DMS79 (cell line): ENCODE measurements at places on chromosomes 1 and 21.
A peak's percentile ranks its signal among the peaks of the same experiment; 100 is the strongest.

DNA sequence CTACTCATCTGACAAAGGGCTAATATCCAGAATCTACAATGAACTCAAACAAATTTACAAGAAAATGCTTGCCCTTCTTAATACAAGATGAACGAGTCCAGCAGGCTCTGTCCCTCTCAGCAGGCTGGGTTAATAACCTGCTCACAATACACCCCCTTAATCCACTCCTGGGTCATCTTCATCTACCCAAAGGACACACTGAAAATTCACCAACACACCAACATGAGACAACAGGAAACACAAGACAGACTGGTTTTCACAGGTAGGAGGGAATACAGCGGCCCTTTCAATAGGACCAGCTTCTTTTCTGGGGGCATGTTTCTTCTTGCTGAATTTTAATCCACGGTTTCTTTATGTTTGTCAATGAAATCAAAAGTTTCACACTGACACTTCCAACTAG lies 44.6 kb downstream of the SUSD4 start:
- DNase-seq: no peak

DNA sequence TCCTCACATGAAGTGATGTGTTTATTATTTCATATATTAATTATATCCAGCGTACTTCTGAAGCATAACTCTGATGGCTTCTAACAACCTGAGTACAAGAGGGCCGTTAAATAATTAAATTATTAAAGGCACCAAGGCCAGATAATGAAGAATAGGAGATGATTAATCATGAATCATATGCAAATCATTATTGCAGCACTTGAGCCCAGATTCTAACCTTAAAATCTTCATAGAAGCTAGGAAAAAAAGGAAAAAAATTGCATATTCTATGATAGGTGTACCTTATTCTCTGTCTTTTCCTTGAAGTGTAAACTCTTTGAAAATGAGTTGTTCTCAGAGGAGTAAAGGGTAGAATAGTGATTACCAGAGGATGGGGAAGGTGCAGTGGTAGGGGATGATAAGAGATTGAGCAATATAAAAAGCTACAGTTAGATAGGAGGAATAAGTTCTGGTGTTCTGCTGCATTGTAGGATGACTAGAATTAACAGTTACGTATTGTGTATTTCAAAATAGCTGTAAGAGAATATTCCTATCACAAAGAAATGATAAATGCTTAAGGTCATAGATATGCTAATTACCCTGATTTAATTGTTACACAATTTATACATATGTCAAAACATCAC lies 51.1 kb downstream of the SWT1 start:
- DNase-seq: no peak

GRCh38 chr1:26616881-26617280 lies 78.9 kb upstream of the ARID1A start:
- DNase-seq: no peak

DNA sequence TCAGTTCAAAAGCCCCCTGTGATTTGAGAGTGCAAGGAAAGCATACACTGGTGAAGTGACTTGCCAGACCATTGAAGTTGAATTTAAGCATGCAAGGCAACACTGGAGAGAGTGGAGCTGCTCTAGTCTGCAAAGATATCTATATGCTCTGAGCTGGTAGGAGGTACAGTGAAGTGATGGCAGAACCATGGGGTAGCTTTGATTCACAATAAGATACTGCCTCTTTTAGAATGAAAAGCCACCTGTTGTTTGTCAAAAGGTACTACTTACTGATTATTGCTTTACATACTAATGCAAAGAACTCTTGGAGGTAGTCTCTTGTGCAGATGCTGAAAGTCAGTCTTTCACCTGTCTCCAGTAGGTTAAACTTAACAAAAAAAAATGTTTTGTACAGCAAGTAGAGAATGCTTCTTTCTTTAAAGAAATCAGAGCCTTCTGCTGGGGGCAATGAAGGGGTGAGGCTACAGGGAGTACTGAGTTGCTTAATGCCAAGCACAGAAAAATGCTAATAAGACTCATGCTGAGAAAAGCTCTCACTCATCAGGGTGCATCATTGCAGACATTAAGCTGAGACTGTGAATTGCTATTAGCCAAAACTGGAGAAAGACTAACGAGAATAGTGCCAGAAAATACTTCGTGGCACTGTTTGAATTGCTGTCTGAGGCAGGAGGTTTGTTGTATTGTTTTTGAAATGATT lies 1150.5 kb upstream of the TMPRSS15 start:
- peak; percentile 71 for DNase-seq

- DNase-seq: peak; percentile 93
Observed at GRCh38 chr1:46767649-46768282, 31.1 kb upstream of the CYP4B1 start.

- no peak for DNase-seq
Observed at GRCh38 chr1:29744684-29745490, 508.6 kb downstream of the PTPRU start.

GRCh38 chr1:204217648-204218000 lies 3.8 kb upstream of the GOLT1A start:
- DNase-seq: no peak

- DNase-seq: peak; percentile 67
Observed at GRCh38 chr1:7641587-7642417, 129.3 kb upstream of the VAMP3 start.

DNA sequence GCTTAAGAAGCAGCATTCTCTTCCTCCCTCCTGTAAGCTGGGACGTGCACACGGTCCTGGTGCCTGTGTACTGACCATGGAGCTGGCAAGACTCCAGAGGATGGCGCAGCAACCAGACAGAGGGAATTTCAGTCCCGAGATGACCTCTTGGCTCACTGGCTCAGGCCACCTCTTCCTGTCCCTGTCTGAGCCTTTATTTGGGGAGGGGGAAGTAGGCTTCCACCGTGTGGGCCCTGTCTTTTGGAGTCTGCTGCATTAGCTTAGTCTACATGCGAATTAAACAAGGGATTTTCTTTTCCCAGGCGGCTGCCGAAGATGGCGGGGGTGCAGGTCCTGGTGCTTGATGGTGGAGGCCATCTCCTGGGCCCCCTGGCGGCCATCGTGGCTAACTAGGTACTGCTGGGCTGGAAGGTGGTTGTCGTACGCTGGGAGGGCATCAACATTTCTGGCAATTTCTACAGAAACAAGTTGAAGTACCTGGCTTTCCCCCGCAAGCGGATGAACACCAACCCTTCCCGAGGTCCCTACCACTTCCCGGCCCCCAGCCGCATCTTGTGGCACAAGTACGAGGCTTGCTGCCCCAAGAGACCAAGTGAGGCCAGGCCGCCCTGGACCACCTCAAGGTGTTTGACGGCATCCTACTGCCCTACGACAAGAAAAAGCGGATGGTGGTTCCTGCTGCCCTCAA lies 10.2 kb downstream of the IL24 start:
- no peak for DNase-seq

- no peak for DNase-seq
Observed at GRCh38 chr1:61753998-61754508, 11.8 kb downstream of the PATJ start.

- DNase-seq: no peak
Observed at GRCh38 chr1:88210103-88210787, 473.8 kb upstream of the PKN2 start.

- no peak for DNase-seq
Observed at GRCh38 chr1:62589321-62589720, 8.0 kb upstream of the ANGPTL3 start.

GRCh38 chr1:83515578-83516154 lies 483.3 kb downstream of the TTLL7 start:
- DNase-seq: no peak

GRCh38 chr21:42146821-42147220 lies 72.1 kb upstream of the ABCG1 start:
- DNase-seq: no peak

DNA sequence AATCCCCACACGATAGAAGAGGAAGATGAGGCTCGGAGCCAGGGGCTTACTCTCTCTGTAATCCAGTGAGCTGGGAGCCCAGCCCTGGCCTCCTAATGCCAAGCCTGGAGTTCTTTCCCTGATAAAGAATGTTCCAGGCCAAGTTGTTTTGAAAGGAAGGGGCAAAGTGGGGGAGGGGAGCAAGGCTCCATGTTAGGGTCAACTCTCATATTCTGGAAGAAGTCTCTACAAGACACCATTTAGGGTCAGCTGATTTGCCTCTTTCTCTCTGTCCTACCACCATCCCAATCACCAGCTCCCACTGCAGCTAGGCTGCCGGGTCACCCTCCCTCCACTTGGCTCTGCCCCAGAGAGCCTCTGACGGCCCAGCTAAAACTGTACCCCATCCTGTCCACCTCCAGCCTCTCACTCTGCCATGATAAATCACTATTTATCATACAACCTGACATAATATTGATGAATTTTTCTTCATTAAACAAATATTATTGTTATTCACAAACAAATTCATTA lies 95.0 kb downstream of the GLIS1 start:
- DNase-seq: no peak

- no peak for DNase-seq
Observed at GRCh38 chr1:3021801-3022401, 634 bp downstream of the ACTRT2 start.

GRCh38 chr1:171802207-171802606 lies 20.7 kb downstream of the METTL13 start:
- no peak for DNase-seq

- no peak for DNase-seq
Observed at GRCh38 chr1:67465375-67465774, 35.2 kb upstream of the SERBP1 start.

GRCh38 chr1:160963521-160963920 lies 8.9 kb upstream of the ITLN2 start:
- DNase-seq: no peak

GRCh38 chr1:161128591-161129420 lies 3.7 kb downstream of the DEDD start:
- no peak for DNase-seq

DNA sequence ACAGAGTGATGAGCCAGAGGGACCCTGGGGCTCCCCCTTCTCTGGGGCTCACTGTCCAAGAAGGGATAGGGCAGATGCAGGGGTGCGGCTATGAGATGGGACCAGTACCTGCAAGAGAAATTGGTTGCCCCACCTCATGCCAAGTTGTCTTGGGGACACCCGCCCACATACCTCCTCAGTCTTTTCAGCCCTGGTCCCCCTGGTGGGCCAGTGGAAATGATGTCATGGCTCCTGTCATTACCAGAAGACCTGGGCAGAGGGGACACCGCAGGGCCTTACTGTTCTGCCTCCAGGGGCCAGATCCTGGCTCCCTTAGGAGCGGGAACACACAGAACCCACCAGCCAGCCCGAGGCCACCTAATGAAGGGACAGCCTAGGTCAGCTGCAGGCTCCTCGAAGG lies 63.2 kb downstream of the CDK18 start:
- DNase-seq: no peak

DNA sequence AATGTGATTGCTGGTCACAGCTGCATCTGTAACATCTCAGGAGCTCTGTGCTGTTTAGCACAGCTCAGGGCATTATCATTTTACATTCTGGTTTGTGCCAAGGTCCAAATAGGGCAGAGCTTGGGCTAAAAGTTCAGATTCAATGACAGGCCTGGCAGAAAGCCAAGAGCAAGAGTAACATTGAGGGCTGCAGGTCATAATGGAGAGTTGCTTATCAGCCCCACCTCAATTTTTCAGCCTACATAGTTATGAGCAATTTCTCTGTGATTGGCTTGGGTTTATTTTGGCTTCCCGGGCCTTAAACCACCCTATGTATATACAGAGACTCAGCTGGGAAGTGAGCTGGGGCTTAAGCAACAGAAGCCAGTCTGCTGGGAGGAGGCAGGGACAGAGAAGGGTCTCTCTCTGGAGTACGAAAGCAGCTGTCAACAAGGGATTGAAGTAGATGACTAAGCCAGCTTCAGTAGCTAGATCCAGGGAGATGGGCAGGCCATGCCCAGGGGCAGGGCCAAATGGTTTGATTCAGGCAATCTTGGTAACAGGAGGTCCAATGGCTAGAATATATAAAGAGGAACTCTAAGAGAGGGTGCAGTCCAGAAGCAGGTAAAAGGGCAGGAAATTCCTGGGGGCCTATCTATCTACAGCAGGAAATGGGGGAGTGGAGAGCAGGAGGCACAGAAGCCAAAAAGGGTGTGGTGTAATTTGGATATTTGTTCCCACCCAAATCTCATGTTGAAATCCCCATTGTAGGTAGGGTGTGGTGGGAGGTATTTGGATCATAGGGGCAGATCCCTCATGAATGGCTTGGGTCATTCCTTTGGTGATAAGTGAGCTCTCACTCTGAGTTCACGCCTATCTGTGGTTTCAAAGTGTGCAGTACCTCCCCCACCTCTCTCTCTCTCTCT lies 49.0 kb downstream of the BRINP2 start:
- no peak for DNase-seq

- no peak for DNase-seq
Observed at GRCh38 chr1:234217316-234217840, 155.9 kb upstream of the COA6 start.

DNA sequence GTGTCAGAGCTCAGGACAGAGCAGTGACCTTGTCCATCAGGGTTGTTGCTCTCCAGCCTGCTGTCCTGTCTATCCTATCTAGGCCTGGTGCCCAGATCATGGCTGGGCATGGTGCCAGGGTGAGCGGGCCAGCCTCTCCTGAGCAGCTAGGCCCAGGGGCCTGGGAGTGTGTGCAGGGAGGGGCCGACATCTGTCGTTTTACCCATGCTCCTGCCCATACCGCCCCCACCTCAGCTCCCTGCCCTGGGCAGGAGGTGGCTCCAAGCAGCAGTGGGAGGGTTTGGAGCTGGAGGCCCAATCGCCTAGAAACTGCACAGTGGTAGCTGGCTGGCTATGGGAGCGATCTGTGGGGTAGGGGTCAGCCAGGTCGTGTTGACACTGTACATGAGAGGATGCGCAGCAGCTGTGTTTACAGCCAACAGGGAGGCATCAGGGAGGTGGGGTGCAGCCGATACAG lies 6.5 kb downstream of the INSRR start:
- peak; percentile 81 for DNase-seq

GRCh38 chr1:185966471-185966870 lies 232.3 kb downstream of the HMCN1 start:
- no peak for DNase-seq

- DNase-seq: no peak
Observed at GRCh38 chr1:209353053-209353452, 230.5 kb upstream of the CAMK1G start.

- peak; percentile 25 for DNase-seq
Observed at GRCh38 chr1:32818804-32819541, 1.5 kb downstream of the S100PBP start.

GRCh38 chr21:45049714-45050344 lies 24.6 kb upstream of the ADARB1 start:
- peak; percentile 6 for DNase-seq

GRCh38 chr1:198929961-198930599 lies 291.2 kb downstream of the PTPRC start:
- DNase-seq: no peak

GRCh38 chr1:113678159-113678469 lies 81.2 kb downstream of the PHTF1 start:
- no peak for DNase-seq

DNA sequence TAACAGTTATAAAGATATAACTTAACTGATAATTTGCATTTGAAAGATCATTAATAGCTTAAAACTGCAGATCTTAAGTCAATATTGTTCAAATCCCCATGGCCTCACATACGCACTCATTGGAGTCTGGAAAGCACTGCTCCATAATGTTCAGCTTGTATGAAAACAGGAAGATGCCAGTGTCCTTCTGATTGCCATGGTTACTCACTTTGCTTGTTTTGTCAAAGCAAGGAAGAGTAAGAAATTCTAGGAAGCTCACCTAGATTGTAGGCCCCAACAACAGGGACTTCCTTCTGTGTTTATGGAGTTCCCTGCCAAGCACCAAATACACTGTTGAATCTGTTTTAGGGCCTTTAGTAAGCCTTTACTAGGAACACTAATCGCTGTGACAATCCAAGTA lies 10.9 kb downstream of the GAS5 start:
- no peak for DNase-seq

GRCh38 chr1:233815865-233816264 lies 88.6 kb upstream of the SLC35F3 start:
- no peak for DNase-seq

- no peak for DNase-seq
Observed at GRCh38 chr1:243732637-243733036, 117.4 kb downstream of the AKT3 start.
